ENCODE measurements at places on chromosomes 2 and 18. TPM values are rescaled to one million over a fixed set of nuclear protein-coding genes. Genes with fewer than 3 reads are reported as not detected.

Gene NAT8
- not detected for total RNA-seq

Gene PHOSPHO2
- 5.5 TPM for total RNA-seq

Gene ORC4
- total RNA-seq: 84.6 TPM

Gene FRZB
- not detected for total RNA-seq

Gene TTC21B
- 30.0 TPM for total RNA-seq

Gene RIT2
- not detected for total RNA-seq

Gene SPATA3
- not detected for total RNA-seq

Gene MAP3K20
- total RNA-seq: 54.6 TPM

Gene STK39
- total RNA-seq: 17.3 TPM

Gene GTF2A1L
- total RNA-seq: not detected

Gene LYG2
- total RNA-seq: not detected

Gene IL36RN
- not detected for total RNA-seq

Gene SLC9A2
- total RNA-seq: 19.3 TPM
